ENCODE measurements at places on chromosomes 3 and 15. TPM values are rescaled to one million over a fixed set of nuclear protein-coding genes. Genes with fewer than 3 reads are reported as not detected.

OR5H14 gene
- total RNA-seq: not detected

CLRN1 gene
- not detected for total RNA-seq

RPL4 gene
- total RNA-seq: 5,812 TPM

IL17RC gene
- total RNA-seq: 65.7 TPM

WNT7A gene
- total RNA-seq: not detected

MYZAP gene
- 6.7 TPM for total RNA-seq

COL7A1 gene
- 4.4 TPM for total RNA-seq

ROPN1 gene
- total RNA-seq: 0.18 TPM

HIGD2B gene
- total RNA-seq: not detected

SLC6A1 gene
- not detected for total RNA-seq

HCLS1 gene
- 3.7 TPM for total RNA-seq

NEK4 gene
- total RNA-seq: 11.8 TPM

BLM gene
- total RNA-seq: 7.5 TPM

TTC23 gene
- 21.1 TPM for total RNA-seq

B2M gene
- 2,389 TPM for total RNA-seq
